ENCODE measurements at places on chromosomes 4 and X.

DNA sequence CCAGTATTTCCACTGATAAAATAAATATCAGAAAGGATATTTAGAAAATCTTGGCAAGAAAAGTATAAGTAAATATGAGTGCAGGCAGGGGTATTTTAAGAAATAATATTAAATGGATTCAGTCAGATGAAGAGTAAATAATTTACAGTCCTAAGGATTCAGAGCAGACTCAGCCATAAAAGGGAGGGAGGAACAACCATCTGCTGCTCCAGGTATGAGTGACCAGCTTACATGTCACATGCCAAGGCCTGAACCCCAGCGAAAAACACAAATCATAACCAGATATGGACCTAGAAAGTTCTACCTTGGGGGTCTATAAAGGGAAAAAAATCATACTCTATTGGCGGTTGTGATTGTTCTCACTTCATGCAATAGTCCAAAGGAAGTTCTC is 166.8 kb downstream of the COL4A6 start:
- DNase-seq = no peak

DNA sequence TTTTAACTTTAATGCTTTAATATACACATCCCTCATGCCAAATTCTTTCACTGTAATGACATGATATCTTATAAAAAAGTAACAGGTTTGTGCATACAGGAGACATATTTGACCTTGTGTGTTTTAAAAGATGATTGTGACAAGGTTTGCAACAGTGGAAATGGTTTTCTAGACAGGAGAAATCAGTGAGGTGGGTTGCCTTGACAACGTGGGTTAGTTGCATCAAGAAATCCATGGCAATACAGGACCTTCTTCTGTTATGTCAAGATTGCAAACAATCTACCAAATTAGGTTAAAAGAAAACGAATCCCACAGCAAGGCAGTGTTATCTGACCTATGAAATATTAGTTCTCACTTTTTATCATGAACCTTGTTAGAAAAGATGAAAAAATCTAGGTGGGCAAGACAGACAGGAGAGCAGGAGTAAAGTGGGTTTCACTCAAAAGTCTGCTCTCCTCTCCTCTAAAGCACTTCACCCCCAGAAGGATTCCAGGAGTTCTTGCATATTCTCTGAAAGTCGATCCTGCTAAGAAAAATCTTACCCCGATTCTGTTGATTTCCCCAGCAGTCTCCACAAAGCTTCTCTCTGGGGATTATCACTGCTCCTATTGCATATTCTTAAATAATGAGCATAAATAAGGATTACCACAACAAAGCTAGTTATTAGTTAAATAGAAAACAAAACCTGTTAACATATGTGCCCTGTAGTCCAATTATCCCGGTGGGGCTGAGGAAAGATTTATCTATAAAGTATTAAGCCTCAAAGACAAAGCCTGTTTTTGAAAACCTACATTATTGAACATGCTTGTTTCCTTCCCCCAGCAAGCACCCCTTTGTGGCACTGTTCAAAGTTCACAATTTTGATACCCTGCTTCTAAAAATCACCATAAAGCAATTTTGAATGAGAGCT is 71.0 kb downstream of the TMA16 start:
- DNase-seq = no peak

DNA sequence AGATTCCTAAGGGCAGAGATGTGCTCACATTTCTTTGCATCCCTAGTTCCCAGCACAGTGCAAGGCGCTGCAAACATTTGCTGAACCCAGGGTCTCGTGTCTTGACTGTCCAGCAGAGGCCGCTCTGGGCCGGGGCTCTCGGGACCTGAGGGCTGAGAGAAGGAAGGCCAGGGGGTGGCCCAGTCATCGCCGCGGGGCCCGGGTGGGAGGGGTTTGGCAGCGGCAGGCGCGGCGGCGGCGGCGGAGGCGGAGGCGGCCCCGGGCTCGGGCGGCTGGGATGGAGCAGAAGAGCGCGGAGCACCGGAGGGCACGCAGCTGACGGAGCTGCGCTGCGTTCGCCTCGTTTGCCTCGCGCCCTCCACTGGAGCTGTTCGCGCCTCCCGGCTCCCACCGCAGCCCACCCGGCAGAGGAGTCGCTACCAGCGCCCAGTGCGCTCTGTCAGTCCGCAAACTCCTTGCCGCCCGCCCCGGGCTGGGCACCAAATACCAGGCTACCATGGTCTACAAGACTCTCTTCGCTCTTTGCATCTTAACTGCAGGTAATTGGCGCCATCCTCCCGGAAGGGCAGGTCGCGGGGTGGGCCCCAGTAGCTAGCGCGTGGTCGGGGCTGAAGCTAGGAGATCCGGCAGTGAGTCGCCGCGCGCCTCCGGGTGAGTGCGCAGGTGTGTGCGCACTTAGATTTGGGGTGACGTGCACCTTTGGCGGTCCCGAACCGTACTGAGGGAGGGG is at the start of gene PARM1:
PARM1 (plus strand) TSS at position 285 of the 730 bp plus-strand sequence; CDS start at position 497, 212 bp downstream.
- DNase-seq = peak; percentile 18

- no peak for DNase-seq
Observed at GRCh38 chrX:18288716-18289115, 65.8 kb downstream of the SCML2 start.

DNA sequence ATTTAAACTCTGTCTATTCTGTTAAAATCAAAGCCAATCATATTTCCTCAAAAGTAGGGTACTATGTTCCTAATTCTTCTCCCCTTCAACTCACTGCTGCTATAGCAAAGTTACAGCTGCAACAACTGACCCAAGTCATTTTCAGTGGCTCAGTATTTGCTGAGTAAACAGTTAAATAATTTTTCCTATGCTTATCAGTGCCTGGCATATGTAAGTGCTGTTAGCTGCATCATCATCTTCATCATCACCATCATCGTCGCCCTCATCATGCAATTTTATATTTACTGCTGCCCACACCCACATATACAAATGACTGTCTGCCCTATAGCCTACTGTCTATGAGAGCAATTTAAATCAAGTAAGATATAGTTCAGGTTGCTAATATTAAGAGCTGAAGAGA is 21.9 kb downstream of the COQ2 start:
- DNase-seq = no peak

GRCh38 chrX:101210630-101211029 is 9.0 kb upstream of the DRP2 start:
- DNase-seq = no peak

- no peak for DNase-seq
Observed at GRCh38 chrX:14590216-14590615, 60.9 kb downstream of the GLRA2 start.

DNA sequence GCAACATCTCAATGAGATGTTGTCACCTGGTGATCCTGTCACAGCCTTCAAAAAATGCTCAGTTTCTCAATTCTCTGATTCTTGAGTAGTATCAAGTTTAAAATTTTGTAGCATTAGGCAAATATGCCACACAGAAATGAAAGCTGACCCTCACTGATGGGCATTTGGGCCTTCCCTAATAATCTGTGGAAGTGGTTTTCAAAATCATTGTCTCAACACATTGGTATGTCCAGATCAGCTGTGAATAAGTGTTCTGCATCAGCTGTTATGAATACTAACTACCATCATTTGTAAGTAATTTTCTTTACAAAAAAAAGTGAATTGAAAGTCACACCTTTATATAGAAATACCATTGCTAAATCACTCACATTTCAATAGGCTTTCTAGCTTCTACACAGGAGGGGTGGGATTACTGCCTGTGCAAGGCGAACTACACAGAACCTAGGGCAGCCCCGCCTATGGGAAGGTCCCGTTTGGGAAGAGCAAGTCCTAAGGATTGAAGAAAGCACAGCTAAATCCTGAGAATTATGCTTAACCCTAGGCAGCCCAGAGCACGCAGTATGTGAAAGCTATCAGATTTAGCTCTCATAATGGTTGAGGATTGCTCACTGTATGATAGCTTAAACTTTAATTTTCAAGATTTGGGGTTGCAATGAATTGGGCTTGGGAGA is 73.4 kb downstream of the GPC3 start:
- no peak for DNase-seq

- DNase-seq = no peak
Observed at GRCh38 chr4:82429728-82430192, 502 bp downstream of the HNRNPDL start.

- DNase-seq = no peak
Observed at GRCh38 chr4:115357776-115358175, 244.4 kb upstream of the NDST4 start.

DNA sequence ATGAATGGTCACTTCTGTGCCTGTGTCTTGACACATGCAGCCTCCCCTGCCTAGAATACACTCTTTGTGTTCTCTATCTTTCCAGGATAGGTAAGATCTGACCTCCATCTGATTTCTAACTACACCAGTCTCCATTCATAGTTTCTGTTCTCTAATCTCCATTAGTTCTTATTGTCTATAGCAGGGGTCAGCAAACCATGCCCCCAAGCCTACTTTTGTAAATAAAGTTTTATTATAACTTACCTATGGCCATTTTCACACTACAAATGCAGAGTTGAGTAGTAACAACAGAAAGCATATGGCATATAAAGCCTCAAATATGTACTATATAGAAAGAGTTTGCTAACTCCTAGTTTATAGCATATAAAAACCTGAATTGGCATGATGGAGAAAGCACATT is 37.6 kb upstream of the H2AZ1 start:
- no peak for DNase-seq

GRCh38 chr4:142318280-142318679 is 527.8 kb downstream of the INPP4B start:
- no peak for DNase-seq

DNA sequence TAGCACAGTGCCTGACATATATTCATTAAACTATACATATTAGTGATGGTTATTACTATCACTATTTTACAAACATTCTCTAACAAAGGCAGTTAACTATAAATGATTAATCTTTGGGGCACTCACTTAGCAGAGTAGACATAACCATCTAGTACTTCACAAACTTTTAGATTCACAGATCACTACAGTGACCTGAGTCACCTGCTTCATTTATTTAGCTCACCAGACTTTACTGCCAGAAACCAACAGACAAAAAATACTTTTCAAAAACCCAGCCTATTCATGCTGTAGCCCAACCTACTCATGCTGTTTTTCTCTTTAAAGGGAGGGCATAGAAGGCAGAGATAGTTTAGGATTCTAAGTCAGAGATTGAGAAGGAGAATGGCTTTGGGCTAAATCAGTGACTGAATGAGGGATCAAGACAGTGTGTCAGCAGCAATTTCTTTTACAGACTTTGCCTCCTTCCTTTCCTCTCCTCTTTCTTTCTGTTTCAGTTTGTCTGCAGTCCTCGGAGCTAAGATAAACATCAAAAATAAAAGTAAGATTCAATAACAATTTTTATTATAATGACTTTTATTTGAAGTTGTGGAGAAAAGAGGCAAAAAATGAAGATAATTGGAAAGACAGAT is 34.7 kb upstream of the PDE5A start:
- no peak for DNase-seq

DNA sequence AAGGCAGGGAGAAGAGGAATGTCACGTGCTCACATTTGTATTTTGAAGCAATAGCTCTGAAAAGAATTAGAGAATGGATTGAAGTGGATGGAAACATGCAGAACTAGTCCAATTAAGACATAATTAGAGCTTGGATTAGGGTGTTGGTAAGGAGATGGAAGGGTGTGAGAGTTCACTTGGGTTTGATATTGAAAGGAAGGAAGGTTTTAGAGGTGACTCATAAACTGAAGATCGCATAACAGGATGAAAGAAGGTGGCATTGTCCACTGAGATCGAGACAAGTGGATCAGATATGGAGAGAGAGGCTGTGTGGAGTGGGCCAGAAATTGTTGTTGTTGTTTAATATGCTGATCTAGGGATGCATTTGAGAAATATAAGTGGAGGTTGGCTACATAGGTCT is 244.0 kb upstream of the SMIM31 start:
- DNase-seq = no peak

- no peak for DNase-seq
Observed at GRCh38 chr4:109432696-109433095, 919 bp upstream of the SEC24B start.

- DNase-seq = no peak
Observed at GRCh38 chr4:10947898-10948297, 263.3 kb upstream of the CLNK start.
